Stimulated activated naive B cell treated with anti-CD40 and anti-IgM and Interleukin-4, amounts not matched to agents 10 μg/mL and 1 μg/mL and 100 μg/mL, for 72 hours (primary cell): ENCODE measurements at places on chromosomes 5 and 9.

DNA sequence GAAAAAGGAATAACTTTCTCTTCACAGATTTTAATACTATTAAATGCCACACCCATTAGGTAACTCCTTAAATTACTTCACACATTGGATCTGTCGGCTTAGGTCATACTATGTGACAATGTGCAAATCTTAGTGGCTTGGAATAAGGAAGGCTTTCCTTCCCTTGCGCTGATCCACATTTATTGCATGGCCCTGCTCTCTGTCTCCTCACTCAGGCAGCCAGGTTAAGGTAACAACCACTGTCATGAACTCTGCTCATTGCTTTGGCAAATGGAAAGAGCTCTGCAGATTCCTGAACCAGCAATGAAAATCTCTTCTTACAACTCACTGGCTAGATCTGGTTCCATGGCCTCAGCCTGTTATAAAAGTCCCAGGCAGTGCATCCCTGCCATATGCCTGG is 121.9 kb upstream of the NFIB start:
- DNase-seq = no peak

- DNase-seq = no peak
Measured at GRCh38 chr9:109451311-109452025, 46.6 kb downstream of the PTPN3 start.

DNA sequence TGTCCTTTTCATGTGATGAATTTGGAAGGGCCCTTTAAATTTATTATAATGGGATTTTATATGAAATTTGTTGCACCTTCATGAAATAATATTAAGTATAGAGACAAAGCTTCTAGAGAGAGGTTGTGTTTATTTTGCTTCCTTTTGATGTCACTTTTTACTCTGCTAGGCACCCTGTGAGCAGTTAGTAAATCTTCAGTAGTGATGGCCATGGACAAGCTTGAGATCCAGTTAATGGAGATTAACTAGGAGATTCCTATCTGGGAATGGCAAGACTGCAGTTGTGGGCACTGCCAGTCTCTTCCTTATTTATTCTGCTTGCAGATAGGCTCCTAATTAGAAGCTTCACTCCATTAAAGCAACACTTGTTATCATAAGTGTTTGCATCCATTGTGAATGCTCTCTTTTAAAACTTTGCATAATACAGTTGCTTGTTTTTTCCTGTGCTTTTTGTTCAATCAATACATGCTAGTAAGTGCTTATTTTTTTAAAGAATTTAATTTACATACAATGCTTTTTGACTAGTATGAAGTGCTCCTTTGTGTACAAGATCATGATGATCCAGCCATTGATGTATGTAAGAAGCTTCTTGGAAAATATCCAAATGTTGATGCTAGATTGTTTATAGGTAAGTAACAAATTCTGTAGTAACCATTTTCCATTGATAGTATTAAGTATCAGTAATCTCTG is 25.9 kb downstream of the UGCG start:
- no peak for DNase-seq

GRCh38 chr9:127193483-127193882 is 71.0 kb upstream of the ANGPTL2 start:
- no peak for DNase-seq

DNA sequence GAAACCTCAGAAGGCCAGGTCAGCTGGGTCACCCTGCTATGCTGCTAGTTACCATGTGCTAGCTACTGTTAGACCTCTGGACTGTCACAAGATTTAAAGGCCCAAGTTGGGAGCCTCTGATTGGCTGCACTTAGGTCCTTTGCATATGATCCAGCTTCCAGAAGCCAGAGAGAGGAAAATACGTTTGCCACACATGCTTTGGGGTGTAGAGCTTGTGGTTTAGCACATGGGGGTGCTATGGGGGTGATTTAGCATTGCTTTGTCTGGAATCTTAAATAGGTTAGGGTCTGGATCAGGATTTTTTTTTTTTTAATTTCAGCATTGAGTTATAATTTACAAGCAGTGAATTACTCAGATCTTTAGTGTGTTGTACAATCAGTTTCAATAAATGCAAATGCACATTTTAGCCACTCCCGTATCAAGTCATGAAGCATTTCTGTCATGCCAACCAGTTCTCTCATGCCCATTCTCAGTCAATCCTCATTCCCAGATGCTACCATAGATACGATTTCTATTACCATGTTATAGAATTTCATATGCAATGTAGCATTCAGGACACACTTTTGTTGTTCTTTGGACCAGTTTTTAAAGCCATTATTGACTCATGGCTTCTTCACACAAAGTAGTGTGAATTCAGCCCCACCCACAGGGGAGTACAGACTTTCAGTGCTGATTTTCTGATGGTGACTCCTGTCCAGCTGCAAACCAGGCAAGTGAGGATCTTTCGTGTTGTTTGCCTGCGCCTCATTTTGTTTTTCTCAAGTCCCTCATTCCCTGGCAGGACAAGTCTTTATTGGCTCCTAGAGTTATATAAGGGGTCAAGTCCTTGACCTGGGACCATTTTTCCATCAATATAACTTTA is 250.4 kb downstream of the LRRC70 start:
- no peak for DNase-seq
